ENCODE measurements at places on chromosomes 4 and X.

GRCh38 chr4:55553441-55554201, 6.9 kb upstream of the CLOCK start:
- peak; percentile 7 for DNase-seq

- no peak for DNase-seq
Measured at GRCh38 chr4:60808726-60809485, 391.2 kb upstream of the ADGRL3 start.

GRCh38 chrX:126655061-126655460, 102.4 kb upstream of the DCAF12L1 start:
- no peak for DNase-seq

- no peak for DNase-seq
Measured at GRCh38 chrX:132743086-132743485, 215.3 kb downstream of the HS6ST2 start.

DNA sequence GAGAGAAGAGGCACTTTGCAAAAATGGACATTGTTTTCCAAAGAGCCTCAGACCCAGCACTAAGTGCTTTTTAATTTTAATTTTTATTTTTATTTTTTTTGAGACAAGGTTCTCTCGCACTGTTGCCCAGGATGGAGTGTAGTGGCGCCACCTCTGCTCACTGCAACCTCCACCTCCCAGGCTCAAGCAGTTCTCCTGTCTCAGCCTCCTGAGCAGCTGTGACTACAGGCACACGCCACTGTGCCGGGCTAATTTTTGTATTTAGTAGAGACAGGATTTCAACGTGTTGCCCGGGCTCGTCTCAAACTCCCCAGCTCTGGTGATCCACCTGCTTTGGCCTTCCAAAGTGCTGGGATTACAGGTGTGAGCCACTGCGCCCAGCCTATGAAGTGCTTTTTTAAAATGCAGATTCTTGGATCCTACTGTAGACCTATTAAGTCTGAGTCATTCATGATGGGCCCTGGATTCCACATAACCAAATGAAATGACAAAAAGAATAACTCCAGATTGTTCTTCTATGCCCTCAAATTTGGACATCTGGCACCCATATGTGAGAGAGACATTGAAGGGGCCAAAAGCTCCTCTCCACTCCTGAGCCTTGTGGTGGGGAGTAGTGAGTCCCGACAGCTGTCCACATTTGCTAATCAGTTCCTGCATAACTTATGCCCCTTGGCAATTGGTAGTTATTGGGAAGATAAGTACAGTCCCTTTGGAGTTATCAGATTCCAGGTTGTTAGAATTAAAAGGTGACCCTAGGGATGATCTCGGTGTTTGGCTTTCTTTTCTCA, 3.6 kb downstream of the NOCT start:
- no peak for DNase-seq

GRCh38 chr4:25441519-25442117, 64.6 kb downstream of the ANAPC4 start:
- DNase-seq, result no peak

- DNase-seq, result no peak
Measured at GRCh38 chrX:74540635-74541249, 73.7 kb downstream of the RLIM start.

DNA sequence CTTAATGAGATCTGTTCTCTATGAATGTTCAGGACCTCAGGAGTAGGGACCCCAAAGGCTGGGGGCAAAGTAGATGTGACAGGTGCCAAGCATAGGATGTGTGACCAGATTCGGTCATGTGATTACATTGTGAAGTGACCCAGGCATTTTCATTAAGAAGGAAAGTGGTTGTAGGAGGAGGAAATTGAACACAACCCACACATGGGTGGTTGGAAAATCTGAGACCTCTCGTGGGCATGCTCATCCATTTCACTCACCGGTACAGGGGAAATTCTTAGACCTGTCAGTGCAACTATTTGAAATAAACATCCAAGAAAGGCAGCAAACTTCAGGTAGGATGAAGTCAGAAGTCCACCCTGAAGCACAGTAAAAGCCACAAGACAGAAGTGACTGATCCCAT, 43.5 kb upstream of the CD99 start:
- peak; percentile 27 for DNase-seq

DNA sequence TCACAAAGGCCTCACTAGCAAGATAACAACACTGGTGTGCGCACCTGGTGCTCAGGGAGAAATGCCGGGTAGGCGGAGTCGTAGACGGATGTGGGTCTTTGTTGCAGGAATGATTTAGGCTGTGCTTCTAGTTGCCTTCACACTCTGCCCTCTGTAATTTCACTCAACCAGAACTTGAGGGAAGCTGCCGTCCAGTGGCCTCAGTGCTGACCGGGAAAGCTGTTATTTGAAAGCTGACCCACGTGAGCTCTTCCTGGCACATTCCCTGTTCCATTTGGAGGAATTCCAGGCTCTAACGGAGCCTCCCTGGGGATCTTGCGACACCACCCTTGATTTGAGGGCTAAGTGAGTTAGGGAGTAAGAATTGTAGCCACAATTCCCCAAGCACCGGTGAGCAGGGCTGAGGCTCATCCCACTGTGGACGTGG, 15.9 kb downstream of the SH3TC1 start:
- DNase-seq, result no peak

GRCh38 chr4:5422195-5422594, 286.2 kb downstream of the EVC2 start:
- no peak for DNase-seq

- no peak for DNase-seq
Measured at GRCh38 chr4:3639613-3640586, 107.7 kb upstream of the LRPAP1 start.

- no peak for DNase-seq
Measured at GRCh38 chrX:124502599-124502998, 156.2 kb downstream of the SH2D1A start.

GRCh38 chr4:43282534-43282933, 390.0 kb downstream of the GRXCR1 start:
- DNase-seq, result no peak

GRCh38 chr4:16237715-16238114, 11.4 kb upstream of the TAPT1 start:
- no peak for DNase-seq

DNA sequence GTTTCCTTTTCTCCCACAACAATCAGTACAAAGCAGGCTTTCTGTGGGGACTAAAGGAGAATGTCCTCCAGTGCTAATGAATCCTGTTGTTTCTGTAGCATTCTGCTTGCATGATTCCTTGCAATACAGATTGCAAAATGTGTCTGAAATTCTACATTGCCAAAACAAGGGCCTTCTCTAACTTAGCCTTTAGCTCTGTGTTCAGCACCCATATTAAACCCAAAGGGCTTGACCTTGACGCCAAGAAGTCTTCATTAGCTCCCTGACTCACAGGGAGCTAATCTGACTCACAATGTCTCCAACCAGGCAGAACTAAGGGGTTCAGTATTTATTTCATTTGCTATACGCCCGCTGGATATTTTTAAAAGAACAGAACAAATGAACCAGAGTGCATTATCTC, 241.4 kb upstream of the CLNK start:
- DNase-seq, result no peak
